ENCODE measurements at places on chromosomes 6 and 20.

GRCh38 chr6:21609881-21610329 is 16.4 kb downstream of the SOX4 start:
- DNase-seq = no peak

- no peak for DNase-seq
Measured at GRCh38 chr20:47146686-47147085, 209.8 kb downstream of the ZMYND8 start.

DNA sequence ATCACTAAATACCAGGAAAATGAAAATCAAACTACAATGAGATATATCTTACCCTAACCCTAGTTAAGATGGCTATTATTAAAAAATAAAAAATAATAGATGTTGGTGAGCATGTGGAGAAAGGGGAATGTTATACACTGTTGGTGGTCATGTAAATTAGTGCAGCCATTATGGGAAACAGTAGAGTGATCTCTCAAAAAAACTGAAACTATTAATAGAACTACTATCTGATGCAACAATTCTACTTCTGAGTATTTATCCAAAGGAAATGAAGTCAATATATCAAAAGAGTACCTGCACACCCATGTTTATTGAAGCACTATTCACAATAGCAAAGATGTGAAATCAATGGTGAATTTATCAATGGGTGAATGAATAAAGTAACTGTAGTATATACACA is 48.6 kb downstream of the HLA-A start:
- DNase-seq = no peak

- no peak for DNase-seq
Measured at GRCh38 chr6:142329486-142330113, 27.8 kb downstream of the ADGRG6 start.

DNA sequence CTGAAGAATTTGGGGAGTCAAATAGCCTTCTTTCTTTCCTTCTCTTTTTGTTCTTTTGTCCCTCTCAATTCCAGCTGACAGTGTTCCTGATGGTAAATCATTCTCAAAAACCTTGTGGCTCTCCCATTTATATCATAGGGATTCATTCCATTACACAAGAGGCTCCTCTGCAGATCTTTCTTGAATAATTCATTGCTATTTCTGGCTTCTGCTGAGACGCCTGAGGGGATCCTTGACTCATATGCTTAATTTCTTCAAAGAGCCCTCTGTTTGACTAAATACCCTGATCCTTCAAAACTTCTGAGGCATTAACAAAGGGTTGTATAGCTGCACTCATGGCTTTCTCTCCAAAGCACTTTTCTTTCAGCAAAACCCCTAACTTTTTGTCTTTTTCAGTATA is 289.3 kb downstream of the FARS2 start:
- DNase-seq = no peak

GRCh38 chr6:49649988-49650387 is 13.3 kb upstream of the RHAG start:
- no peak for DNase-seq

All from brain pericyte (primary cell).